Stimulated activated CD8-positive, alpha-beta memory T cell treated with anti-CD3 and anti-CD28 coated beads, Interleukin-7, amount 100 ng/mL, for 1 hour (primary cell): ENCODE measurements at places on chromosomes 13 and 19.

DNA sequence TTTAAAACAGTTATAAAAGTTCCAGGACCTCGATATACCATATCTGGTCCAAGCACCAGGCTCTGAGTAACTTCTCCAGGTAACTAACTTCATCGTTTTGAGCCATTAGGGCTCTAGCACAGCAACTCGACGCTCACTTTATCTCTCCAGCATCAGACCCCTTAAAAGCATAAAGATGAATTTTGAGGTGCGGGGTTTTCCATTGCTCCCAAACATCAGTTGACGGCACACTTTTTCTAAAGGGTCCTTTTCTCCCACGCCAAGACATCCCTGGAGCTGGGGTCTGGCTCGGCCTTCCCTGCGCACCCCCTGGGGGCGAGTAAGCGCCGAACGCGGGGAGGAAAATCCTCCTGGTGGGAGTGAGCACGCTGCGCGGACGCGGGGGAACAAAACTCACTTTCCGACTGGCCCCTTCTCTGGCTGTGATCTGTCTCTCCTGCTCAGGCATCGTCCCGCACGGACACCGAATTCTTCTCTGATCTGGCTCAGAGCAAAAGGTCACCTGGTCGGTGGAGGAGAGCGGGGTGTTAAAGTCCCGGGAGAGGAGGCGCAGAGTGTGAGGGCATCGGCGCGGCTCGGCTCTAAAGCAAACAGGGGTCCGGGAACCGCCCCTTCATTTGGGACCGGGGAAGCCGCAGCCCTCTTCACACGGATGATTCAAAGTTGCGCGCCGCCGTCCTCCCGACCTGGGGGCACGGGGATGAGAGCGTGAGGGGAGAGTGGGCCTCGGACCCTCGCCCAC lies at the start of gene ATP7B:
TSS of gene ATP7B (minus strand) at position 561 of the 742 bp plus-strand sequence. CDS start at position 448, 113 bp downstream.
- DNase-seq: no peak

DNA sequence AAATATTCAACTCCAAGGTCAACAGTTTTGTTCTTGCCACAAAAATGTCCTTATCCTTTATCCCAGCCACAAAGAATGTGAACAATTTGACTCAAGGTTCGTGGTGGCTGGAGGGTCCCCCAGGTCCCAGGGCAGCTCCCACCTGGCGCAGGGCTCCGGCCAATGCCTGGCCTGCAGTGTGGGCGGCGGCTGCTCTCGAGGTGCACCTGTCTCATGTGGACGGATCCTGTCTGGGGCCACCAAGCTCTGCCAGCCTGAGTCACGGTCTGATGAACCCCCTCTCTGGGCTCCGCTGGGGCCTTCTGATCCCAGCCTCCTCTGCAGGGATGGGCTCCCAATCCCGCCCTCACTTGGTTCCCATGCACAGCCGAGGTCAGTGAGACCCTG lies 49.4 kb downstream of the GAS6 start:
- no peak for DNase-seq

- DNase-seq: no peak
Measured at GRCh38 chr19:18895038-18895823, 727 bp downstream of the CERS1 start.

DNA sequence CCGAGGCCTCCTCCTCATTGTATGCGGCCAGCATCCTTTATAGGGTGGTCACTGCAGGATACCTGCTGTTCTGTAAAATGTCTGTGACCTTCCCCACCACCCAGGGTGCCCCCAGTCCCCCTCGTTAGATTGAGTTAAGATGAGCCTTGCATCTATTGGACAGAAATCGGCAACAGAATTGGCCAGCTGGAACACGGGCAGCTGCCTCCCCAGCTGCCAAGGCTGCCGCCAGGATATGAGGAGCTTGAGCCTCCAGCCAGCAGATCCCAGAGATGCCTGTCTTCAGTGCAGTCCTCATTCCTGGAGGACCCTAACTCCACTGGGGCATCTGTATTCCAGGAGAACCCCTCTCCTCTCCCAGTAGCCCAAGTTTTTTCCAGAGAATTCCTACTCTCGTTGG lies 463.0 kb downstream of the TSHZ3 start:
- DNase-seq: no peak

- DNase-seq: no peak
Measured at GRCh38 chr13:37353911-37354310, 244.7 kb downstream of the POSTN start.

- no peak for DNase-seq
Measured at GRCh38 chr19:18741124-18742121, 49.7 kb downstream of the COMP start.

GRCh38 chr19:42325308-42325895 lies at the start of gene MEGF8:
TSS of gene MEGF8 (plus strand) at chr19:42325635. CDS start at chr19:42326244, 609 bp downstream.
- DNase-seq: peak; percentile 93

- DNase-seq: no peak
Measured at GRCh38 chr13:23182142-23182541, 1.4 kb downstream of the SGCG start.

DNA sequence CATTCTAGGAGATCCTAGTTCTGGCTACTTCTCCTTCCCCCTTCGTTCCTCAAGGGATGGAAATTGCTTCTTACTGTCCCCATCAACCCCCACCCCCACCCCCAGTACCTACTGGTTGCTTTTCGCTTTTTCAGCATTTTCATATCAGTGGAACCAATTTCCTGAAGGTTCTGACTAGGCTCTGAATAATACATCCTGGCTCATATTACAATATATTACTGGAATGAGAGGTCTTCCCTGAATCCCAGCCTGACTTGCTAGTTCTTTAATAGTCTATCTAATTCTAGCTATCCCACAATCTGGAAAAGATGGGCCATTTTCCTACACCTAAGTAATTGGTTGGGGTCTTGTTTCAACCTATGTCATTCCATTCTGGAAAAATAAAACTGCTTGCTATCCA lies 207.4 kb downstream of the COG6 start:
- DNase-seq: no peak

- no peak for DNase-seq
Measured at GRCh38 chr13:37241786-37242185, 136.3 kb upstream of the CSNK1A1L start.

DNA sequence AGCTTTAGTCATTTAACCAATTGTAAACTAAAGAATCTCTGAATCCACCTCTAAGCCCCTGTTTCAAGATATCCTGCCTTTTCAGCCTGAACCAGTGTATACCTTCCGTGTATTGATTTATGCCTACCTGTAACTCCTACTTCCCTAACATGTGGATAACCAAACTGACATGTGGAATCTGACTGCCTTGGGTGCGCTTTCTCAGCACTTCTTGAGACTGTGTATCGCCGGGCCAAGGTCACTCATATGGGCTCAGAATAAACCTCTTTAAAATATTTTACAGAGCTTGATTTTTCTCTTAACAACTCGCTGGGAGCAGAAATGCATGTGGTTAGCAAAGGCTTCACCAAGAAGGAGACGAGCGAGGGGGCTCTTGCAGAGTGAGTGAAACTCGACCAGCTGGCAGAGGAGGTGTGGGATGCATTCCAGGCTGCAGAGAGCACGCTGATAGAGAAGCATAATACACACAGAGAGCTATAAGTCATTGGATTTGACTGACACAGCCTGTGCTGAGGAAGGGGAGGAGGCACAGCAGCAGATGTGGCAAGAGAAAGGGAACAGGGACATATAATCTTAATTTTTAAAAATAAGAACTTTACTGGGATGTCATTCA lies 268.2 kb upstream of the MAB21L1 start:
- DNase-seq: no peak

DNA sequence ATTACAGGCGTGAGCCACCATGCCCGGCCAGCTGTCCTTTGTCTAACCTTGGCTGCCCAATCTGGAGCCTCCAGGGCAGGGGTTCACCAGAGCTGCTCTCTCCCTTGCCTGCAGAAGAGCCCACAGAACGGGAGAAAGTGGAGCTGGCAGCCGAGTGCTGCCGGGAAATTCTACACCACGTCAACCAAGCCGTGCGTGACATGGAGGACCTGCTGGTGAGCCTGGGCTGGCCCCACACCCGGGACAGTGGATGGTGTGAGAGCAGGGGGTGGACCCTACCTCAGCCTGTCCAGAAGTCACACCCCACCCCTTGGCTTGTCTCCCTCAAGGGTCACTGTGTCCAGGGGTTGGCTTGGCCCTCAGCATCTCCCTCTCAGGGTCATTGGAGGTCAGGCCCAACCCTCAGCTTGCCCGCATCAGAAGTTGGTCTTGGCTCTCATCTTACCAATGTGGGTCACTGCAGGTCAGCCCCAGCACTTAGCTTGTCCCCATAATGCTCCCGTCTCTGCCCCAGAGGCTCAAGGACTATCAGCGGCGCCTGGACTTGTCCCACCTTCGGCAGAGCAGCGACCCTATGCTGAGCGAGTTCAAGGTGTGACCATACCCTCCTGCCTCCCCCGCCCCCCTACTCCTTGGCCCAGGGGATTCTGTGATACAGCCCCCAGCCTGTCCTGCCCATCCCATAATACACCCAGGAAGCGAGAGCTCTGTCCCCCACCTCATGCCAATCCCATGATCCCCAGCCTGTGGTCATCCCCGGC lies 20.4 kb downstream of the ARHGEF1 start:
- no peak for DNase-seq

DNA sequence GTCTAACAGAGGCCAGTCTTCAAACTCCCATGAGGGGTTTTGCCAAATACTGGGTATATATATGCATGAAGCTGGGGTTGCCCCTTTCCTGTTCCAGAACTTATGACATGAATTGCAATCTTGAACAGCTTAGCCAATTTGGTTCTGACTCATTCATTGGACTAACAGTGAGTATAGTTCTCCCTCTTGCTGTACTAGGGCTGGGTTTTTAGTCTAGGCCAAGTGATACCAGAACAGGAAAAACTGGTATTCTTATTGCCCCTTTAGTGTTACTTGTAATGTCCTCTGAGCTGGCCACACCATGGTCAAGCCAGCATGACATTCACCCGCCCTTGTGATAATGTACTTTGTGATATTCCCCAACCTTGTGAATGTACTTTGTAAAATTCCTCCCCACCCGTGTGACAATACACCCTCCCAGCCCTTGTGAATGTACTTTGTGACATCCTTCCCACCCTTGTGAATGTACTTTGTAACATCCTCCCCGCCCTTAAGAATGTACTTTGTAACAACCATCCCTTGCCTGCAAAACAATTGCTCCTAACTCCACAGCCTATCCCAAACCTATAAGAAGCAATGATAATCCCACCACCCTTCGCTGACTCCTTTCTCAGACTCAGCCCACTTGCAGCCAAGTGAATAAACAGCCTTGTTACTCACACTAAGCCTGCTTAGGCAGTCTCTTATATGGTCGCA lies 26.9 kb downstream of the ZNF846 start:
- DNase-seq: no peak

GRCh38 chr13:109760402-109760801 lies 26.0 kb downstream of the IRS2 start:
- no peak for DNase-seq

GRCh38 chr13:69866555-69866954 lies 241.1 kb upstream of the ATXN8OS start:
- no peak for DNase-seq

DNA sequence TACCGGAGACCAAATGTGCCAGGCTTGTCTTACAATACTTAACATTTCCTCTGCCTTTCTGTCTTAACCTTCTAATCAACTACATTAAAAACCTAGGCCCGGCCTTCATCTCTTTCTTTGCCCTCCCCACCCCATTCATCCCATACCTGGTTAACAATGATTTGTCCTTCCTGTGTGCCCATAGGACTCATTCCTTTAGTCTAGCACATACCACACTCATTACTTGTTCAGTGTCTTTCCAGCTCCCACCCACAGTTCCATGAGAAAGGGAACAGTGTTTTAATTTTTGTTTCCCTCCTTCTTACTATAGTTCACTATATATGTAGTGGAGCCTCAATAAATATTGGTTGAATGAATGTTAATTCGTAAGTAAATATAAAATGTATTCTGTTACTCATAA lies 2.4 kb downstream of the CLN5 start:
- DNase-seq: no peak

- no peak for DNase-seq
Measured at GRCh38 chr19:38763795-38764220, 9.5 kb downstream of the LGALS7 start.

- no peak for DNase-seq
Measured at GRCh38 chr19:33905473-33905936, 108.8 kb downstream of the KCTD15 start.

GRCh38 chr19:55685776-55686175 lies 10.8 kb downstream of the EPN1 start:
- DNase-seq: no peak

GRCh38 chr13:41099986-41100385 lies 32.6 kb downstream of the KBTBD6 start:
- DNase-seq: no peak

DNA sequence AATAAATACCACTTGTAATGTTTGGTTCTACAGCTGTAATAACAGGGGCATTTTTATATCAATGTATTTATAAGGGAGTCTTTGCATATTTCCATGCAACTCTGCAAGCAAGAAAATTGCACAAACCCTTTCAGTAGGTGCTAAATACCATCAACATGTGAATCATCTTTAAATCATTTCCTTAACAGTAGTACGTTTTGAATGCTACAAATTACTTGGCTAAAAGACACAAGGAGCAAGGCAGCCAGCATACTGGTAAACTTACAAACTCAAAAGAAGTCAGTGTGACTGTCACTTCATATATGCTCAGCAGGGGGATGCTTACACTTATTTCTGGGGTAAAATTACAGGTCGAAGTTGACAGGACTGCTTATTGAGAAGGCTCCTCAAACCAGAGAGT lies 402.4 kb downstream of the EFNB2 start:
- DNase-seq: no peak

DNA sequence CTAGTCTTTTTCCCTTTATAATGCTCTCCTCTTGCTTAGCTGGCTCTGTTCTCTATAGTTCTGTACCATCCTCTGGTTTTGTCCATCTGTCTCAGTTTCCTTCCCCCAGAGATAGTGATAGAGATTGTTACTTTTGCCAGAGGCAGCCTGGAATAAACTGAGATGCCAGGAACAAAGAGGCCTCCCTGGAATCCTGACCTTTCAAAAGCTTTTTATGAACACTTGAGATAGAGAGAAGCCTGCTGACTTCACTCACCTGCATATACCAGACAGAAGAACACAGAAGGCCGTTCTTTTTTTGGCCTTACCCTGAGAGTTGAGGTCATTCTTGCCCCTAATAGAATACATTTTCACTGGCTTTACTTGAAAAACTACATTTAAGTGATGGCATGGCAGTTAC lies 150.2 kb downstream of the LHFPL6 start:
- no peak for DNase-seq

DNA sequence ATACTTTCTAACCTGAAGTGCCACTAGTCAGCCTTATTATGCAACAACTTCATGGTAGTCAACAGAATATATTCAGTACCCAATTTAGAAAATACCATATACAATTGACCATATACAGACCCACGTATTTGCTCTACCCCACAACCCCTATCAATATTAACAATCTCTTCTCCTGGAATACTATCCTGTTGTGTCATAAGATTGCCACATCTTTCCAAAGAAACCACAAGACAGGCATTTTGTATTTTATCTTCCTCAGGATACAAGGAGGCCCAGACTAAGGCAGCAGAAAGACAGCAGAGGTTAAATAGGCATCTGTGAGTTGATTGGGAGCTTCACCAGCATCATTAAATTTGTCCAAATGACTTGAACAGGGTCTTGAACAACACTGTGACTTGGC lies 4.5 kb downstream of the SPART start:
- DNase-seq: no peak
